ENCODE measurements at places on chromosomes 12 and 14.

- no peak for DNase-seq
These were observed 25.5 kb upstream of the KCNJ8 start for GRCh38 chr12:21800011-21800410.

- no peak for DNase-seq
These were observed 29.0 kb upstream of the PLEKHG7 start for GRCh38 chr12:92673756-92674155.

DNA sequence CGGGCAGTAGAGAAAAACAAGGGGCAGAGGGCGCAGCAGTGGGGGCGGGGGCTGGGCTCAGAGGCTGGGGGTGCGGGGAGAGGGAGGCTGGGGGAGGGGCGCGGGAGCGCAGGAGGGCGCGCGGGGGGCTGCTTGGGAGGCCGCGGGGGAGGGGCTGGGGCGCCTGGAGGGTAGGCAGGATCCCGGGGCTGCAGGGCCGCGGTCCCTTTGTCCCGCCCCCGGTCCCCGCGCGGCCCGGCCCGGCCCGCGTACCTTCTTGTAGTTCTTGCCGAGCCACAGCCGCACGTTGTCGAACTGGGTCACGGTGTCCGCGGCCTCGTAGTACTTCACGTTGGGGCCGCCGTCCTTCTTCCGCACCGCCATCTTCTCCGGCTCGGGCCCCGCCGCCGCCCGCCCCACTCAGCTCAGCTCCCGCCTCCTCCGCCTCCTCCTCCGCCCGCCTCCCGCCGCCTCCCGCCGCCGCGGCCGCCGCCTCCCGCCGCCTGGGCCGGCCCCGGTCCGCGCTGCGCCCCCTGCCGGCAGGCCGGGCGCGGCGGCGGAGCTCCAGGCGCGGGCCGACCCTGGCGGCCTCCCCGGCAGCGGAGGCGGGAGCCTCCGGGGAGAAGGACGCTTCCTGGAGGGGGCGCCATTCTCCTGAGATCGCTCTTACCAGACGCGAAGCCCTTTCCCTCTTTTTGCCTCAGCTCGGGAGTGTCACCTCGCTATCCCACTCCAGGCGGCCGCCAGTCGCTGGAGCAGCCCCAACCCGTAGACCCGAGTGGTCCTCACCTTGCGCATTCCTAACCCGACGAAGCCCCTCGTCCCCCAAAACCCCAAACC is at the start of gene SMARCC2:
TSS of gene SMARCC2 (minus strand) at position 385 of the 819 bp plus-strand sequence. CDS start at position 363, 22 bp downstream.
- peak; percentile 91 for DNase-seq

GRCh38 chr12:12560587-12561370 is 1.9 kb downstream of the DUSP16 start:
- DNase-seq = peak; percentile 62

GRCh38 chr14:76585616-76586015 is 175.7 kb upstream of the VASH1 start:
- no peak for DNase-seq

DNA sequence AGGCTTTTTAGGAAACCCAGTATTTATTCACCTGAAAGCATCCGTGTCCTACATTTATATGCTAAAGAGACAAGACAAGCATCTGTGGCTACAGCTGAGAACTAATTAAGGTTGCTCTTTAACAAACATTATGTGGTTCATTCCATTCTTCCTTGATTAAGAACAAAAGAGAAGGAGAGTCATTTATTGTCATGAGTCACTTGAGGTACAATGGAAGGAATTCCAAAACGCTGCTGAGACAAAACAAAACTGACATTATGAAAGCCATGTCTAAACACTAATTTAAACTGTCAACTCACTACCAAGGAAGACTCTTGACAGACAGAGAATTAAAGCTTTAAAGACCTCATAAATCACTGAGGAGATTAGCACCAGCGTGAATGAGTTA is 214.4 kb downstream of the BMP4 start:
- DNase-seq = no peak

DNA sequence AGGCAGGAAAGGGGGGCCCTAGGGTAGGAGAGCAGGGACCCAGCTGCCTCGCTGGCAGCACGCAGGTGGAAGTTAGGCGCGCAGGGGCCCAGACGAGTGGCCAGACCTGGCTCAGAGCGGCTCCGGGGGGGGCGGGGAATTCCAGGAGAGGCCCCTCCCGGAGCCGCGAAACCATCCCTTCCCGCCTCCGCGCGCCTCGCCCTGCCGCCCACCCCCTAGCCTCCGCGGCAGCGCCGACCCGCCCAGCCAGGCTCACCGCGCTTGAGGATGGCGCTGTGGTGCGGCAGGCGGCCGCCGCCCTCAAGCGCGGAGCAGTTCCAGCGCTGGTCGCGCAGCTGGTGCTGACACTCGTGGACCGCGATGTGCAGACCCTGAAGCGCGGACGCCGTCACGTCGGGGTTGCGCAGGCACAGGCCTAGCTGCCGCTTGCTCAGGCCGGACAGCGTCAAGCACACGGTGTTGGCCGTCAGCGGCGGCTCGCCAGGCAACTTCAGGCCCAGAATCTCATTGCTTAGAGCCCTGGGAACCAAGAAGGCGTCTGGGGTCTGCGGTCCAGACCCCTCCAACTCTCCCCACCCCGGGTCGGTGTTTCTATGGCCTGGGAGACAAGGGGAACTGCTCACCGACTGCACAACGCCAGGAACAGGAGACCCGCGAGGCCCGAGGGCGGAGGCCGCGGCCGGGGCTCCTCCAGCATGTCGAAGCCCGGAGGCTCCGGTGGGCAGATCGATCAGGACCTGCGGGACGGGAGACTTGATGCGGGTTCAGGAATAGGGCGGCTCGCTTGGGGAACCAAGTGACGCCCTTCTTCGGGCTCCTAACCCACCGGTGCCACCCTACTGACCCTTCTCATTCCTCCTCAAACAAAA is 1.5 kb downstream of the WNT10B start:
- peak; percentile 70 for DNase-seq

GRCh38 chr12:72277415-72277814 is 5.2 kb downstream of the TRHDE start:
- no peak for DNase-seq

DNA sequence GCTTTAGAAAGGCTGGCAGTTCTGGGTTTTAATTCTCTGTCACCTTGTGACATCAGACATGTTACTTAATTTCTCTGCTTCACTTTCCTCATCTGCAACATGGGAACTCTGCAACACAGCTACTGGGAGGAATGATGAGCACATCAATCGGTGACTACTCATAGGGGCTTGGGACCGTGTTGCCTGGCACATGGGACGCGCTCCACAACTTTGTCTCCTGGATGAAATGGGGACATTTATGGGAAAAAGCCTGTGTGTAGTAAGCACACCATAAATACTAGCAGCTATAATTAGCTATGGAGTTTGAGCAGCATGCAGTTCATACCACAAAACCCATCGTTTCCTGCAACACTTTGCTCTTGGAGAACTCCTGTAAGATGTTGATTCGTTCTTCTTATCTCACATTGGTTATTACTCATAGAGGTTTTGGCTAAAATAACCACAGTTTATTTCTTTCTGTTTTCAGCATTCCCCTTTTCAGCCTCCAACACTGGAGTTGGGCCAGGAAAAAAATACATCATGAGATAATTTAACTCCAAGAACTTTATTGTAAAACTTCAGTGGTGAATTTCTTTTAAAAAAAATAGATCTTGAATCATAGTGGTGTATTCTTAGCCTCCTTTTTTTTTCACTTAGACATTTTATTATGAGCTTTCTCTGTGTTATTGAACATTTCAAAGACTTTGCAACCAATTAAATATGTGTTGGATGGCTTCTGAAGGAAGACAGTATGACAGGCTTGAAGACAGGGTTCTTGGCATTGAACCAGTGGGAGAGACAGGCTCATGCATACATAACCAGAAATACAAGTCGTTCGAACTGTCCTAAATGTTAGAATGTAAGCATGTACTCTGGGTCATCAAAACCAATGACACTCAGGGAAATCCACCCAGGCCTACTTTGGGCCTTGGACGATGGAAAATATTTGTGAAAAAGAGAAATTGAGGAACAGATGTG is 72.7 kb downstream of the RIN3 start:
- no peak for DNase-seq

DNA sequence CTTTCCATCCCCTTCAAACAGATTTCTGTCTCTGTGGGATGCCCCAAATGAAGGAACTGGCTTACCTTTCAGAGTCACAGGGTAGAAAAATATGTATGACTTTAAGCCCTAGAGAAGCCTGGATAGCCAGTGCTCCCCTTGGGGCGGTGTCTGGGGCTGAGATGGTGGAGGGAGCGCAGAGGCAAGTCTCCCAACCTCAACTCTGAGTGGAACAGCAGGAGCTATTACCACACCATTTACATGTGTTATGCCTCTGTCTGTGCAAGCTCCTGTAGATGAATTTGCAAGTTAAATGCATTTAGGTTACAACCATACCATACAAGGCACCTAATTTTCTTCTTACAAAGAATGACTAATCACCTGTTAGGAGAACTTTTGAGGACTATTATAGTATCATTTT is 50.4 kb upstream of the CLMN start:
- DNase-seq = no peak

GRCh38 chr14:63224196-63224595 is 20.0 kb downstream of the RHOJ start:
- no peak for DNase-seq

DNA sequence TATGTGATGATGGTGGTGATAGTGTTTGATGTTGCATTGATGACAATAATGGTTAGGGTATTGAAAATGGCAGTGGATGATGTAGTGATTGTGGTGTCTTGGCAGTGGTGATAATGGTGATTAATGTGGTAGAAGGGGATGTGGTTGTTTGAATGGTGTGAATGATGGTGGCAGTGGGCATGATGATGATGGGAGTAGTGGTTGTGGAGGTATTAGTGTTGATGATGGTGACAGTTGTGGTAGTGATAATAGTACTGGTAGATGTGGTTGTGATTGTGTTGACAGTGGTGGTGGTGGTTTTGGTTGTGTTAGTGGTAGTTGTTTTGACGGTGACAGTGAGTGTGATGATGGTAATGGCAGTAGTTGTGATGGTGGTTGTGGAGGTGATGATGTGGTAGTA is 1049.0 kb downstream of the VRK1 start:
- no peak for DNase-seq

DNA sequence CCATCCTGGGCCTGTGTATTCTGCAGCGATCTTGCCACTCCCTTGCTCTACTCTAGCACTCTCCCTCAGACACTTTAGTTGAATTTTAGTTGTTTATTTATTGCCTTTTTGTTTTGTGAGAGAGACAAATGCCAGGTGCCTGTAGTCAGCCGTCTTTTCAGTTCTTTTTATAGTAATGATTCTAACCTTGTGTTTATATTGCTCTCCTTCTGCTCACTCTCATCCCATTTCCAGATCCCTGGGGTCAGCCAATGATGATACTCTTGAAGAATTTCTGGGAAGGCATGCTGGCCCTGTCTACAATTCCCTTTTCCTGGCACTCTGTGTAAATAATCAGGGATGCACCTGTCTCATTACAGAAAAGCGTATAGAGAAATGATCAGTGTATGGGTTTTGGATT is 334.1 kb upstream of the MIS18BP1 start:
- DNase-seq = no peak
